Tibial nerve (tissue), 4 donors: ENCODE measurements at places on chromosomes 4 and X.

DNA sequence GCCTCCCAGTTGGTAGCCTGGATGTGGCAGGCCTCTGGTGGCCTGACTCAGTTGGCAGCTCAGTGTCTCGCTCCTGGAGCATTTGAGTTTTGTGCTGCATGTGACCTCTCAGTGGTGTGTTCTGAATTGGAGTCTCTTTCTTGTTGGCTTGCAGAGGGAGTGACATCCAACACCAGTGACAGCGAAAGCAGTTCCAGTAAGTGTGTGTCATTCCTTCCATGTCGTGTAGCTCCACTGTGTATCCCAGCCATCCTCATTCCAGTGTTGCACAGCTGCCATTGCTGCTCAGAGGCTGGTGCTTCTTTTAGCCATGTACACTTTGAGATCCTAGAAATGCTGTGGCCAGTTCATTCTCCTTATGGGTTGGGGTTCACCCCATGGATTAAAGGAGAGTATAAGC, 52.4 kb downstream of the DLG3 start:
- DNase-seq = no peak

DNA sequence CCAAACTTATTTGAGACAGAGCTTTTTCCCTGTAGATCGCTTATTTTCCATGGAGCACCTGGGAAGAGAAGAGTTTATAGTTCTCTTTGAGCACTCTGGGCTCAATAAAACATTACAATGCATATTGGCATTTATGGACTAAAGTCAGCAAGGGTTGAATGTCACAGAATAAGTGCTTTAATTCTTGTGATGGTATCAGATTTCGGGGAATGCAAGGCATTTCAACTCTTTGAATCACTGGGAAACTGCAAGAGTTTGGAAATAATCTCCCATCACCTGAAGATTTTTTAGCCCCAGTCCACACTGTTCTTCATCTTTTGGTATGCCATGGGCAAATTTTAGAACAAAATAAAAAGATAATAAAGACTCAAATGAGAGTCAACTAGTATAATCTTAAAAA, 111.5 kb upstream of the WDFY3 start:
- no peak for DNase-seq

GRCh38 chr4:175947117-175947722, 118.4 kb upstream of the WDR17 start:
- DNase-seq = peak; percentile 34

GRCh38 chrX:43448688-43449087, 207.4 kb upstream of the MAOA start:
- DNase-seq = no peak

GRCh38 chr4:20832826-20833225, 132.6 kb downstream of the PACRGL start:
- no peak for DNase-seq

GRCh38 chr4:76459291-76459723, 24.3 kb downstream of the SHROOM3 start:
- DNase-seq = no peak

DNA sequence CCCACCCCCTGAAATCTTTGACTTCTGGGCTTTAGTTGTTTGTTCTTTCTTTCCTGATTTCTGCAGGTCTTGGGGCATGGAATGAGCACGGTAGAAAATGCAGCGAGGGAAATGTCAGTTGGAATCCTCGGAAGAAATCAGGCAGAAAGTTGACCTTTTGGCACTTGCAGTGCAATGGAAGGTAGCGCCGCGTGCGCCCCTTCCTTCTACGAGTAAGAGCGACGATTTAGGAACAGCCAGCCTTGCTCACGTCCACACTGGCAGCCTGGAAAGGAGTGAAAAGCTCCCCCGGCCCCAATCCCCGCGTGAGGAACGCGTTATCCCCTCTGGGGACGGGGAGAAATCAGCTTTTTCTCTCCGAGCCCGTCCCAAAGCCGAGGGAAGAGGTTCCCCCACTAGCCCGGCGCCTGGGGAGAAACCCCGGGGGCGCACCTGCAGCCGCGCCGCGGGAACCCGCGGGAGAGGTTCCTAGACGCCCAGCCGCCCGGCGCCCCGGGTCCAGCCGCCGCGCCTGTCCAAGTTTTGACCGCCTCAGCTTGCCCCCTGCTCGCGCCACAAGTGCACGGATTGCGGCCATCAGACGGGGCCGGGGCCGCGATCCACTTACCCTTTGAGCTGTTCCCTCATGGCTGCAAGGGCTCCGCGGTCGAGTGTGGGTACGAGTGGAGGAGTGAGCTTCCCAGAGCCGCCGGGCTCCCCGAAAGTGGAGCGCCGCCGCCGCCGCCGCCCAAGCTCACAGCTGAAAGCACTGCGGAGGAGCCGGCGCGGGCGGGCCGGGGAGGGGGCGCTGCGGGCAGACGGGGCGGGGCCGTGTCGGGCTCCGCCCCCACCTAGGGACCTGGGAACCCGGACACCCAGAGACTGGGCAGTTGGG, 194.6 kb upstream of the FTHL17 start:
- DNase-seq = peak; percentile 29

DNA sequence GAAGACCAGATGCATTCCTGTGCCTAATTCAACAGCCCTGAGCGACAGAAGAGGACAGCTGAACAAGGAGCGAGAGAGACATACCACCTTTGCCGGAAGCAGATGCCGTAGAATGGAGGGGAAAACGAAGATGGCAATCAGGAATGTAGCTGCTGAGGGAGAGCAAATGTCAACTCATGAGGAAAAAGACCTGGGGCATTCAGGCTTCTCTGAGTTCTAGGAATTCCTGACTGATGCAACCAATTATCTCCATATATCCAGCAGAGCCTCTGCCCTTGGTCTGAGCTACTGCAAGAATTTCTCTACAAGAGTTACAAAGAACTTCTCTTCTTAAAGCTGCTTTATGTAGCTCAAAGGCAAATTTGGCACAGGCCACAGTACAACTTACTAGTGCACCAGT, 40.5 kb upstream of the INPP4B start:
- no peak for DNase-seq

GRCh38 chr4:87884976-87885549, 52.3 kb downstream of the MEPE start:
- DNase-seq = no peak

GRCh38 chr4:40842725-40843423, 93.1 kb downstream of the NSUN7 start:
- DNase-seq = no peak

- no peak for DNase-seq
These were observed 120.4 kb upstream of the EOLA2 start for GRCh38 chrX:150058728-150059127.

DNA sequence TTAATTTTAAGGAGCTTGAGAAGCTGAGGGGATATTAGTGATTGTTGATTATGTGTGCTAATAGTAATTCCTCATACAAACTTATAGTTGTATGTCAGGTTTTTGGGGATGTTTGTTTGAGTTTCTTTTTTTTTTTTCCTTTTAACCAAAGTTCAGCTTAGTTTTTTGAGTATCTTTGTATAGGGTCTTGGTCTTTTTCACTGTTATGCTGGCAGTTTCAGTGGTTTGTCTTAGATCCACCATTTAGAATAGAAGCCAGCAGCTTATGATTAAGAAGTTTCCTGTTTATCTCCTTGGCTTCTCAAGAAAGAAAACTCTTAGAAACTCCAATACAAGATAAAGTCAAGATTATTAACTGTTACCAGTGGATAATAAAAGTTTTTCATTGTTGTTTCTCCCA, 16.1 kb downstream of the CPEB2 start:
- DNase-seq = no peak

GRCh38 chrX:136658151-136658550, 10.2 kb downstream of the CD40LG start:
- no peak for DNase-seq

- no peak for DNase-seq
These were observed 103.0 kb upstream of the KLF3 start for GRCh38 chr4:38560768-38561558.

- no peak for DNase-seq
These were observed 19.8 kb downstream of the CENPVL3 start for GRCh38 chrX:51598899-51599298.

DNA sequence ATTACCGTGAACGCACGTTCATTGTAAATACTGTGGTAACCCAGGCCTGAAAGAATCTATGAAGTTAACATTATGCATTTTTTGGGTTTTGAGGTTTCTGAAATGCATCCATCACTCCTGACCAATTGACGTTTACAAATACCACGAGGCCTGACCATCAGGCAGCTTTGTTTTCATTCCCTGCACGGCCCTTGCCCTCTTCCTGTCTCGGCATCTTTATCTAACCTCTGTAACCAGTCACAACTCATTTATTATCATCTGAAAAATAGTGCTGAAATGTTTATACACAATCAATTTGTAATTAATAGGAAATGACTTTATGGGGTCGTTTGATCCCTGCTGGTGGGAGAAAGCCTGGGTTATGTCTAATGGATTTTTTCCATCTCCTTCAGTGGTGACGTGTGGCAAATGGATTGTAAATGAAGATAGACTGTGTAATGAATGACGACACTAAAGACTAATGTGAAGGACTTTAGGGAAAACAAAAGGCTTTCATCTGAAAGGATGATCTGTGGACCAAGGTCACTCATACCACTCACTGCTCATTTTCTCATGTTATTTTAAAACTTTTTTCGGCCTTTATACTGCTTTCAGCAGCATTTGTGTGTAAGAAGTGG, 102.7 kb upstream of the SORBS2 start:
- no peak for DNase-seq

- DNase-seq = no peak
These were observed 5.7 kb downstream of the CD99 start for GRCh38 chrX:2696698-2697215.

GRCh38 chrX:154049209-154050112, 29.8 kb upstream of the IRAK1 start:
- no peak for DNase-seq

DNA sequence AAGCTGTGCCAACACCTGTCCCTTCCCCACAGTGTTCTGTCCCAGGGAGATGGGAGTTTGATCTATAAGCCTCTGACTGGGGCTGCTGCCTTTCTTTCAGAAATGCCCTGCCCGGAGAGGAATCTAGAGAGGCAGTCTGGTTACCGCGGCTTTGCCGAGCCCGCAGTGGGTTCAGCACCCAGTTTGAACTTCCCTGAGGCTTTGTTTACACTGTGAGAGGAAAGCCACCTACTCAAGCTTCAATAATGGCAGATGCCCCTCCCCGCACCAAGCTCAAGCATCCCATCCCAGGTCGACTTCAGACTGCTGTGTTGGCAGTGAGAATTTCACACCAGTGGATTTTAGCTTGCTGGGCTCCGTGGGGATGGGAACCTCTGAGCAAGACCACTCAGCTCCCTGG, 33.3 kb upstream of the ARSJ start:
- DNase-seq = no peak
